ENCODE measurements at places on chromosomes 7 and 10.

GRCh38 chr7:108004220-108005142 lies 1.5 kb upstream of the LAMB1 start:
- no peak for DNase-seq

- DNase-seq = no peak
Observed at GRCh38 chr7:4876586-4876985, 6.9 kb downstream of the RADIL start.

- DNase-seq = no peak
Observed at GRCh38 chr7:151168787-151169162, 1.3 kb upstream of the GBX1 start.

- peak; percentile 77 for DNase-seq
Observed at GRCh38 chr7:30594540-30595435, at the start of gene GARS1. Gene GARS1, plus strand, starts transcription at chr7:30594878. Its CDS starts 44 bp downstream, at chr7:30594922.

DNA sequence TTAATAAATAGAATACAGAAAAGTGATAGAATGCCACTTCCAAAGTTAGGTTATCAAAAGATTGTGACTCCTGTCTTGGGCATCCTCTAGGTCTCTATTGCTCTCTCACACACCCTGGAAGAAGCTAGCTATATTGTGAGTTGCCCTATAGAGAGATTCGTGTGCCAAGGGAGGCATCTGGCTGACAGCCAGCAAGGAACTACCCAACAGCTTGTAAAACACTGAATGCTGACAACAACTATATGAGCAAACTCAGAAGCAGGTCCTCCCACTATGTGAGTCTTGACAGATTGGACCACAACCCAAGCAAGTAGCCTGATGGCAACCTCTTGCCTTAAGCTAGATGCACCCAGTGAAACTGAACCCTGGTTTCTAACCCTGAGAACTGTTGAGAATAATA lies 55.7 kb upstream of the CDK14 start:
- no peak for DNase-seq

- no peak for DNase-seq
Observed at GRCh38 chr7:77246026-77246640, 46.5 kb upstream of the FGL2 start.

GRCh38 chr7:106964466-106964865 lies 80.0 kb upstream of the PRKAR2B start:
- no peak for DNase-seq

DNA sequence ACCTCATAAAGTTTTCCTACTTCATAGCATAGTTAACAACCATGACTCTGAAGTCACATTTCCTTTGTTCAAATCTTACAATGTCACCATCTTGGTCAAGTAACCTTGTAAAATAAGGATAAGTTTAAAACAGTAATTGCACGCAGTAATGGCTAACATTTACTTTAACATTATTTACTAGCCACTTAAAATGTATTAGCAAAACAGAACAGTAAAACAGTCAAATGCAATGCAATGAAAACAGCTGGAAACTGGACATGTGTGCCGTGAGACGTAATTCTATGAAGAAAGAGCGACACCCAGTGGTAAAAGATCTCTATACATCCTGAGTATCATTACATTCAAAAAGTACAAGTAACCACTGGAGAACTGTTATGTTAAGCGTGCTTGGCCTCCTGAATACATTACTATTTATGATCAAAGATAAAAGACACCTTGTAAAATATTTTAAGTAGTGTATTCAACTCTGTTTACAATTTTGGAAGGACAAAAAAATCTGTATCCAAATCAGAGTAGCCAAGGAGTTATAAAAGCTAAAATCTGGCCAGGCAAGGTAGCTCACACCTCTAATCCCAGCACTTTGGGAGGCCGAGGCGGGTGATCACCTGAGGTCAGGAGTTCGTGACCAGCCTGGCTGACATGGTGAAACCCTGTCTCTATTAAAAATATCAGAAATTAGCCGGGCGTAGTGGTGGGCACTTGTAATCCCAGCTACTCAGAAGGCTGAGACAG lies 27.2 kb downstream of the ATE1 start:
- no peak for DNase-seq

DNA sequence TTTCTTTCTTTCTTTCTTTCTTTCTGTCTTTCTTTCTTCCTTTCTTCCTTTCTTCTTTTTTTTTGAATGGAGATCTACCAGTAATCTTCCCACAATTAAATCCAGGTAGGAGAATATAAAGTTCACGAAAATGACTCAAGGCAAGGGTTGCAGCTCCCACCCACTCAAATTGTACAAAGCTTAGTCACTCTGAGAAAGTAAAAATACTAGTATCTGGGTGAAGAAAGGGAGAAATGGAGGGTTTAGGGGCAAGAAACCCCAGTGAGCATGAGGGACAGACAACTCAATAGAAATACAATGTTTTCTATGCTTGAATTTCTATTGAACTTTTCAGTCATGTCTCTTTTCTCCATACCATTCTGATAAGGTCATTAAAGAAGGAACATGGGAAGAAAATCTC lies 200.8 kb downstream of the GATA3 start:
- DNase-seq = no peak

GRCh38 chr10:71461457-71461856 lies 64.7 kb downstream of the CDH23 start:
- DNase-seq = no peak

DNA sequence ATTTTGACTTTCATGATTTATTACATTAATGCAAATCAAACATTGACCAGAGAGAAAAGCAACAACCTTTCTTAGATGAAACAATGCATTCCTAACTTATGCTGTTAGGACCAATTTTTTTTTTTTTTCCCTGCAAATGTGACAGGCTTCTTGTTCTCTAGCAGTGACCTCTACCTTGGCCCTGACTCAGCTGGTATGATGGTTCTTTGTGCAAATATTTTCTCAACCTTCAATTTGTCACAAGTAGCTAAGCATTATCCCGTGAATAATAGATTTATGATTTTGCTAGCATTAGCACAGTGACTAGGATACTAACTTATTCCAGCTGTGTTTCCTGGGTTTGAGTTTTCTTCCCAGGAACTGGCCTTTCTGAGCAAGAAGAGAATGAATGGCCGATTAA lies 64.9 kb downstream of the PPP1R9A start:
- DNase-seq = no peak

DNA sequence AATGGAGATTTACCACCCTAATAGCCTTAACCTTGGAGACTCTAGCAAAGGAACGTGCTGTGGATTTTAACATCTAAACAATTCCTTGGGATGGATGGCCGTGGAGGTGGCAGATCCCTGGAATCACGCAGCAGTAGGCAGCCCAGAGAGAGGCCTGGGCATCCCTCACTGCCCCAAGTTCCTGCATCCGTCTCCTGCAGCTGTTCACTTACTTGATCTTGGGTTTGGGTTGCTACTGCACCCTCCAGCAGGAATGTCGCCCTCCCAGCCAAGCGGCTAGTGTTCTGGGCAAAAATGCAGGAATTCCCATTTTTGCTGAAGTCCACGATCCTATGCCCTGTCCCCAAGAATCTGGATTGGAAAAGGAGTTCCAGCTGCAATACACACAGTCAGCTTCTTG lies 166.7 kb upstream of the SH2B2 start:
- DNase-seq = no peak

DNA sequence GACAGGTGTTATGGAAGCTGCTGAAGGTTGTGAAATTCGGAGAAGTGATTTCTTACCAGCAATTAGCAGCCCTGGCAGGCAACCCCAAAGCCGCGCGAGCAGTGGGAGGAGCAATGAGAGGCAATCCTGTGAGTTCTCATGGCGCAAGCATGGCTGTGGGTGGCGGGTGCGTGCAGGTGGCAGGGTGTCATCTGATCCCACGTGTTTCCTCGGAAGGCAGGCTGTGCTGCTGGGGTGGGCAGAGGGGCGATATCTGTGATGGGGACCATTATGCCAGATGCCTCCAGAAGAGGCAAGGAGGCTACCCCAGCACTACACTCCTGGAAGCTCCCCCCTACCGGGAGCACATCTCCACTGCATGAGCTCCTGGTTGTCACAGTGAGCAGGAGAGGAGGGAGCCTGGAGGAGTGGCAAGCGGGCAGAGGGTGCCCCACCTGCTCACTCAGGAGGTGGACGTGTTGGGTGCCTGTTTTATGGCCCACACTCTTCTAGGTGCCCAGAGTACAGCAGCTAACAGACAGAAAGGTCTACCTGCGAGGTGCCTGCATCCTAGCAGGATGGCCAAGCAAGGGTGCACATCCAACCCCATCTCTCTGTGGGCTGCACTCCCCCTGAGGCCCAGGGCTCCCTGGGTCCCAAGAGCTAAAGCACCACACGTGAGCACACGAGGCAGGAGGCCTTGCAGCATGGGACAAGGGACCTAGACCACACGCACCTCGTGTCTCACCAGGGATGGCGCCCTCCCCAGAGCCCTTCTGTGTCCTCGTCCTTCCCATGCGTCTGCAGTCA lies 204.7 kb downstream of the EBF3 start:
- DNase-seq = no peak

GRCh38 chr7:69782917-69783684 lies 184.8 kb downstream of the AUTS2 start:
- DNase-seq = no peak

- DNase-seq = no peak
Observed at GRCh38 chr10:86813101-86813500, 56.7 kb downstream of the BMPR1A start.

DNA sequence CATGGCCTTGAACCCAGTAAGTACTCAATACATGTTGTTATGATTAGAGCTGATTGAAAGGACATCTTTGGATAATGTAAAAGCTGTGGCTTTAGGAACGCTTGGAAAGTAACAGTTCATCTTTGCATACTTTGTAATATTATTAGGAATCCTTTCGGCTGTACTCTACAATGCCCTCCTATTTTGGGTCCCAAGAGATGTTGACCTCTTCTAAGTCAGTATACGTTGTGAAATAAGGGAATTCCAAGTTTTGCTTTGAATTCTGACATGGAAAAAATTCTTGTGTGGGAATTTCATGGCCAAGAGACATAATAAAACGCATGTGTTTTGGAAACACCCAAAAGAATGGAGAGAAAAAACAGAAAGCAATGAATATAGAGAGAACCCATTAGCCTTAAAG lies 7.7 kb downstream of the AGR3 start:
- no peak for DNase-seq

DNA sequence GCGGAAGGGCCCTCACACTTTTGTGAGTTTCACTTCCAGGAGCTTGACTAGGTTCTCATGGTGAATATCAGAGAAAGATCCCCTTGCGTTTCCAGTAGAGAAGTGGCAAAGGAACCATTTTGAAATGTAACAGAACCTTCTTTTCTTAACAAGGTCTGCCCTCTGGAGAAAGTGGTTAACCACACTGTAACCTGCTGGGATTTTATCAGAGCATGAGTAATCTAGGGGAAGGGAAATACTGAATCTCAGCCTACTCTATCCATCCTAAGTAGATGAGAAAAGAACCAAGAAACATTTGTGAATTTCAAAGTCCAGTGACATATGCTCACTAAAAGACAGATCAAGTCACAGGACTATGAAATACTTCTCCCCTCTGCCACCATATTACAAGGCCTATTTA lies 235.5 kb downstream of the ZEB1 start:
- DNase-seq = no peak

DNA sequence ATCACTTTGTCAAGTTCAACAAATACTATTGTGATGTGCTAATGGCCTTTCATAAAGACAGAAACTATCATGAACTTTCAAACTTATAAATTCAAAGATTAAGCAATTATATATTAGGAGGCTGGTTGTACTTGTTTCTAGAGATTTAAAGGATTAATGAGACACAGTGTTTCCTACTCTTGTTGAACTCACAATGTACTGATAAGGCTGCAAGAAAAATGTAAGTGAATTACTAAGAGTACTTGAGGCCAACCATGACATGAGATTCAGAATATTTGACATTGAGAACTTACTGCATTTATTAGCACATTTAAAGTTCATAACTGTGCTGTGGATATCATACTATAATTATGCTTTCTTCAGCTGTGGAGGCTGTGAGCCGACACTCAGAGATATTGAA lies 1210.5 kb upstream of the SORCS1 start:
- no peak for DNase-seq

GRCh38 chr10:115774721-115775120 lies 498.3 kb downstream of the GFRA1 start:
- DNase-seq = no peak

GRCh38 chr10:63627881-63628296 lies 106.7 kb downstream of the REEP3 start:
- no peak for DNase-seq

DNA sequence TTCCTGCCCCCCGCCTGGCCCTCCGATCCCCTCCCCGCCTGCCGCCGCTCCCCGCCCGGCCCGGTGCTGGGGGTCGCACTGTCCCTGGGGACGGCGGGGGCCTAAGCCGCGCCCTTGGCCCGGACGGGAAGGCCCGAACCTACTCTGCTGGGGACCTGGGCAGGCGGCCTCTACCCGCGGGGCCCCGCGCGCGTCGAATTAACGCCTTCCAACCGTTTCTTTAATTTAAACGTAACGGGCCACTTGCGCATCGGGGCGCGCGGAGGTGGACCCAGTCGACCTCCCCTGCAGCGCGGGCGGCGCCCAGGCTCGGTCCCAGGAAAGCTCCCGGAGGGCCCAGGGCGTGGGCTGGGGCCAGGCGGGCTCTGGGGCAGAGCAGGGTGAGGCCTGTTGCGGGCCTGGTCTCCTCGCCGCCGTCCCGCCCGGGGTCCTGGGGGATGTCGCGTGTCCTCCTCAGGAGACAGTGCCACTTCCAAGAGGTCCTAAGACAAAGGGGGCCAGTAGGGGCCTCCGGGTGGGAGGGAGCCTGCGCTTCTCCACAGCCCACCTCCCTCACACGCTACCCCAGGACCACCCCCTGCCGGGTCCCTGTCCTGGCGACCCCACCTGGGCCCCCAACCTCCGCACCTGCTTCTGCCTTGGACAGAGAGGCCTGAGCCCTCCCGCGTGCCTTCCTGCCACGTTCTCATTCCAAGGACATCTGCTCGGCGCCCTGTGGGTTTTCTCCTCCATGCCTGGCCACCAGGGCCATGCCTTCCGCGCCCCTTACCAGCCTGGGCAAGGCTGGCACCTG lies 658 bp upstream of the PTPRN2 start:
- DNase-seq = no peak

DNA sequence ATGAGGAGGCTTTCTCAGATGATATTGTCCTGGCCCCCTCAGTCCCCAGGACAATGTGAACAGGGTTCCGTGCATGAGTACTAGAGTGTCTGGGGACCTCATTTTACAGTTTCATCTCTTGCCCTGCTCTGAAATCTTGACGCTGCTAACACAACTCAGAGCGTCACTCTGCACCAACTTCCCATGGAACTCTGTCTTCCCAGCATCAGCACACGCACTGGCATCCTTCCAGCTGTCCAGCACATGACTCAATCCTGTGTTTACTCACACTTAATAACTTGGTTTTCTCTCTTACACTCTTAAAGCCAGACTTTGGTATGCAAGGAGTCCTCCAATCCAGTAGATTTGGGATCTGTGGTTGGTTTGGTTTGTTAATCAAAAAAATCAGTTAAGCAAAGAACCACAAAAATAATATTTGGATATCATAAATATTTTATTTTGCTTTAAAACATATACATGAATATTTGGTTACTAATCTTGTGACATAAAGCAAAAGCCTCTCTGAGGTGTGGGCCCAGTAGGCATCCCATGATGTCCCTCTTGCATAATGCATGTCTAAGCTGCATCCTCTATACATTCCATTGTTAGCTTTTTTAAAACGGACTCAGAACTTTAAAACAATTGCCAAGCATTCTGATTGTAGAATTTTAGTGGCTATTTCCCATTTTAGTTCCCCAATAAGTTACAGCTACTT lies 131.0 kb downstream of the CXCL12 start:
- no peak for DNase-seq

All from stimulated activated CD4-positive, alpha-beta T cell treated with anti-CD3 and anti-CD28 coated beads, Interleukin-1b, Interleukin-23, amount 100 ng/mL, for 24 hours (primary cell).